Panc1 (cell line): ENCODE measurements at places on chromosomes 2 and 18. TPM values are rescaled to one million over a fixed set of nuclear protein-coding genes. Genes with fewer than 3 reads are reported as not detected.

DNA sequence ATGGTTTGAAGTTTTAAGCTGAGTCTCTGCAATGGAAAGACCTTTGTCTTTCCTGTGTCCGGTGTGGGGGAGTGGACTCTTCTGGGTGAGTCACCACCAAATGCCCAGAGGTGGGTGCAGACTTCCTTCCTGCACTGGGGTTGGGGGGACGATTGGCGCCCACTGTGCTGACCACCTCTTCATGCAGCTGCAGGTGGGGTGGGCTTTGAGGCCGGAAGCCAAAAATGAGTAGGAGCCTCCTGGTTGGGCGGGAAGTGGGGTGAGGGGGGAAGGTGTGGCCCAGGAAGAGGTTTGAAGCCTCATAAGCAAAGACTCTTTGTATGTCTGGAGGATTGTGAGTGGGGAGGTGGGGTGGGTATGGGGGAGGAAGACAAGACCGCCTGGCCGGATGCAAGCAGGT is 27.6 kb downstream of the PAX8 start:
- H3K36me3 ChIP-seq, result no peaks in the 10 kb centered on the region
- no peak for DNase-seq
- 0 out of 2 replicates have a peak, but pooled peaks cover 2% of the 10 kb centered on the region for H3K27me3 ChIP-seq
- no peaks in the 10 kb centered on the region for H3K4me1 ChIP-seq
- H3K27ac ChIP-seq, result no peak overlapping the region

DNA sequence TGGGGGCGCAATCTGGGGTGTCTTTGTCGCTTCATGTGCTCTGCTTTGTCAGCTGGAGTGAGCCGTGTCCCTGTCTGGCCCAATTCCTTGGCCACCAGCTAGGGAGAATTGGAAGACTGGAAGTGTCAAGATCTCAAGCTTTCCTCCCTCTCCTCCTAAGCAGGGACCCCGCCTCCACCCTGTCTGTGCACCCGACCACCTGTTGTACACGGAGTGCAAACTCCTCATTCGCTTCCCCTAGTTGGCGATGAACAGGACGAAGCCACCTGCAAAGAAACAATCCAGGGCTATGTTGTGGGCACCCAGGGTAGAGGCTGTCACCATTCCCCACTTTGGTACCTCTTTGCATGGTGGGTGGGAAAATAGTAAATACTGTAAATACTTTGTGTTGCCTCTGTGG is 1.7 kb upstream of the DQX1 start:
- no peak overlapping the region for H3K4me3 ChIP-seq
- no peaks in the 10 kb centered on the region for H3K27me3 ChIP-seq
- peaks cover 3% of the 10 kb centered on the region for H3K36me3 ChIP-seq
- no peak overlapping the region for H3K27ac ChIP-seq

DNA sequence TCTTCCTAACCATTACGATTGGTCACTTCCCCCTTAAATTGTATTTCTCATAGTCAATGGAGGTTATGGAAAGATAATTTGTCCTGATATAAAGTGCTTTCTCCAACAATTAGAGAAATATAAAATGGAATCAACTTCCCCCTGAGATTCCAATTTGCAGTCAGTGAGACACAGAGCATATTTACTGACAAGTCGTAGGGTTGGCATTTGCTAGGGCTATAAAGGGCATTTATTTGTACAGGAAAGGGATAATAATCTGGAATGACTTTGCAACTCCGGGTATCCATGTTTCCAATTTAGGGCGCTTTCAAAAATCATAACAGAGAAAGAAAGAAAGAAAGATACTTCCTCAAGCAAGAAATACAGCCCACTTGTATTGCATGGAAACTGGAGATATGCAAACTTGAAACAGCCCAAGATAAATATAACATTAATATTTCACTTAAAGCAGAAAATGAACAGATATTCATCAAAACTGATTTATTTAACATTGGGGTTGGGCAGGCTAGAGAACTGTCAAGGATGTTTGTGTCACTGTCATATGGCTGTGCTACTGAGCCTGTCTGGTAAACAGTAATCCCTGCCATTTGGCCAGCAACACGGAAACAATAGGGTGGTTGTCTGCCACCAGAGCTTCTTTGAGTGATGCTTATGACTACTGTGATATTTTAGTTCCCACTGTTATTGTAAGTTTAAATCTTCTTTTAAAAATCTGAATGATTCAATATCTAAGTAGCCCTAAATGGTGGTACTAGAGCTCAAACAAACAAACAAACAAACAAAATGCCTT is 621.8 kb downstream of the LRP1B start:
- H3K4me3 ChIP-seq, result no peak overlapping the region
- H3K4me1 ChIP-seq, result no peaks in the 10 kb centered on the region
- H3K36me3 ChIP-seq, result no peaks in the 10 kb centered on the region
- no peak overlapping the region for H3K27ac ChIP-seq
- no peak for DNase-seq

GRCh38 chr2:15092691-15093090 is 460.2 kb downstream of the LRATD1 start:
- H3K27ac ChIP-seq, result no peak overlapping the region
- no peaks in the 10 kb centered on the region for H3K36me3 ChIP-seq
- no peak for DNase-seq
- no peak overlapping the region for H3K4me3 ChIP-seq
- H3K27me3 ChIP-seq, result no peaks in the 10 kb centered on the region
- no peaks in the 10 kb centered on the region for H3K4me1 ChIP-seq

DNA sequence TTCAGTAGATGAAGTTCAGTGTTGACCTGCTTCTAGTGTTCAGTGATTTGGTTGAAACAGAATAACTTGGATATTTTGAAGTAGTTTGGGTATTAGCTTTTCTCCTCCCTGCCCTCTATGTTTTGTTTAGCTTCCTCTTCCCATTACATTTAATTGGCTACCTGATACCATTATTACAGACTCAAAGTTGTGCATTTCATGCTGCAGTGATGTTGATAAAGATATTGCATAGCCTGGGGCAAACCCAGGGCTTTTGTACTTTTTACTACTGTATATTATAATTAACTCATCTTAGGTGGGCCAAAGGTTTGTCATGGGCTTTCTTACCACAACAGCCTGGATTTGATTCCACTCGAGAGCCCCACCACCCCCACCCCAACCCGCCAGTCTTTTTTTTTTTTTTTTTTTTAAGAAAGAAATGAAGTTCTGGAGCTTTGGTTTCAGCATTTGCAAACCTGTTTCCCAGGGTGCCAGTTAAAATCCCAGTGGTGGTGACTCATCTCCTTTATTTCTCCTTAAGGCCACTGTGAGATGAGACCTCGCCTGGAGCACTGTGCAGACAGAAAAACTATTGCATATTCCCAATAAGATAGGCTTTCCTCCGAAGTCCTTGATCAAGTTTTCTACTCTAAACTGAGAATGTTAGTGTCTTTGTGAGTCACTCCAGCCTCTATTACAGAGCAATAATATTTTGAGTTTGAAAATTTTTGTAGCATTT is 393.7 kb upstream of the FANCL start:
- DNase-seq, result no peak
- H3K4me1 ChIP-seq, result peaks cover 29% of the 10 kb centered on the region
- no peak overlapping the region for H3K4me3 ChIP-seq
- no peaks in the 10 kb centered on the region for H3K27me3 ChIP-seq
- H3K36me3 ChIP-seq, result no peaks in the 10 kb centered on the region
- H3K27ac ChIP-seq, result peak overlapping the region; percentile 74

- DNase-seq, result no peak
- H3K4me1 ChIP-seq, result no peaks in the 10 kb centered on the region
- no peak overlapping the region for H3K27ac ChIP-seq
- no peaks in the 10 kb centered on the region for H3K27me3 ChIP-seq
- H3K36me3 ChIP-seq, result no peaks in the 10 kb centered on the region
Measured at GRCh38 chr2:1394709-1395408, 18.4 kb upstream of the TPO start.

- no peak overlapping the region for H3K4me3 ChIP-seq
- no peaks in the 10 kb centered on the region for H3K4me1 ChIP-seq
- H3K27me3 ChIP-seq, result no peaks in the 10 kb centered on the region
- no peak for DNase-seq
Measured at GRCh38 chr2:130823171-130823885, 13.4 kb upstream of the ARHGEF4 start.

DNA sequence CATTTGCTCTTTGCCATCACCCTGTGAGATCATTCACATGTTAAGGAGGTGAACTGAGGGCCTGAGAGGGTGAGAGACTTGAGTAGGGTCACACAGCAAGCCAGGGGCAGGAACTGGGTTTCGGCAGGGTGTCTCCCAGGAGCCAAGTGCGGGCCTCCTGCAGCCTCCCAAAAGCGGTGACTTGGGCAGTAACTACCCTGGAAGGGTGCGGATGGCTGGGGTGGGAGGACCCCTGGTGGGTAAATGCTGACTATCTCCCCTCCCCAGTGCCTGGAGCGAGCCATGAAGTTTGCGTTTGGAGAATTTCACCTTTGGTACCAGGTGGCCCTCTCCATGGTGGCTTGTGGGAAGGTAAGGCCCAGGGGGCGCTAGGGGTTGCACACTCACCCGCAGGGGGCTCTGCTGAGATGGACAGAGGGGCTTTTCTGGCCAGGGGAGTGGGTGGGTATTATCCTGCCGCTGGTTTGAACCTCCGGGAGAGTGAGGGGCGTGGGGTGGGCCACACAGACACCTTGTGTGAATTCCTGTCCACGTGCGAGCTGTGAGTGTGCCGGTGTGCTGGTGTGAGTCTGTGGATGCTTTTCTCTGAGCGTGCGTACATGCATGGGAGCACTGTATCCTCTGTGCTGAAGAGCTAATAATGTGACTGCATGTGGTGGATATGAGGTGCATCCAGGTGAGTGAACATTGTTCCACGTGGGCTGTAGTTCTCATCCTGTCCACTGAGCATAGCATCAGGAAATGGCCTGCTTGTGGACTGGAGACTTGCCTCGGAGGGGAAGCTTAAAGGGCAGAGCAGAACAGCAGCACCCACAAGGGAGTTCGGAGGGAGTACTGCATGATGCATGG is 91.0 kb upstream of the MCFD2 start:
- no peaks in the 10 kb centered on the region for H3K27me3 ChIP-seq
- no peak overlapping the region for H3K27ac ChIP-seq
- H3K4me3 ChIP-seq, result no peak overlapping the region
- no peaks in the 10 kb centered on the region for H3K36me3 ChIP-seq

DNA sequence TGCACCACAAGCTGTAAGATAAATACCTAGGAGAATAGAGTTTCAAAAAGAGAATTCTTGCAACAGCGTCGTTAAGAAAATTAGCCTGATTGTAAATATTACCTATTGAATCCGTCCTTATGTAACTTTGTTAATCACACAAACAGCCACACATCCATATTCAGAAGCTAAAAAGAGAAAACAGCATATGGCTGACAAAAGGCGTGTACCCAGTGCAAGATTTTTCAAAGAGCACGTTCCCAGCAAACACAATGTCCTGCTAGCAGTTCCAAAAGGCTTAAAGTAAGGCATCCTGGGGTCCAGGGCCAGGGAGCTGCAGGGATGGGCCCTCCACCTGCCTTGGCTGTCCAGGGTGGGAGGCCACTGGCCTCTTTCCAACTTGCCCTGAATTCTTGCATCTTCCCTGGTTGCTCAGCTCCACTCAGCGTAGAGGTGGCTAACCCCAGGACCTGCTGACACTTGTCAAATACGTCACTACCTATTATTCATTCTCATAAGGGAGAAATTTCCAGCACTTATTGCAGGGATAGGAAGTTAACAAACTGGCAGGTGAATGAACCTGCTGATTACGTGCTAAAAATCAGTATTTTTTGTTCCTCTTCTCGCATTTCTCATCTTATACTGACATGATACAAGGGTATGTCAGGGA is 102.1 kb upstream of the NEDD4L start:
- H3K27ac ChIP-seq, result no peak overlapping the region
- H3K36me3 ChIP-seq, result no peaks in the 10 kb centered on the region
- no peaks in the 10 kb centered on the region; the same call in 1 of the 2 replicates for H3K27me3 ChIP-seq
- no peak for DNase-seq

GRCh38 chr2:136051725-136052048 is 66.3 kb upstream of the DARS1 start:
- no peaks in the 10 kb centered on the region for H3K4me1 ChIP-seq
- H3K27ac ChIP-seq, result no peak overlapping the region
- no peaks in the 10 kb centered on the region for H3K36me3 ChIP-seq
- no peak overlapping the region for H3K4me3 ChIP-seq

- no peak overlapping the region for H3K4me3 ChIP-seq
- no peaks in the 10 kb centered on the region for H3K36me3 ChIP-seq
- no peaks in the 10 kb centered on the region for H3K27me3 ChIP-seq
- DNase-seq, result no peak
Measured at GRCh38 chr2:102013206-102014040, 21.7 kb downstream of the IL1R2 start.

- no peak overlapping the region for H3K4me3 ChIP-seq
- no peaks in the 10 kb centered on the region for H3K27me3 ChIP-seq
- H3K27ac ChIP-seq, result no peak overlapping the region
Measured at GRCh38 chr2:50831676-50832075, 200.3 kb downstream of the NRXN1 start.

DNA sequence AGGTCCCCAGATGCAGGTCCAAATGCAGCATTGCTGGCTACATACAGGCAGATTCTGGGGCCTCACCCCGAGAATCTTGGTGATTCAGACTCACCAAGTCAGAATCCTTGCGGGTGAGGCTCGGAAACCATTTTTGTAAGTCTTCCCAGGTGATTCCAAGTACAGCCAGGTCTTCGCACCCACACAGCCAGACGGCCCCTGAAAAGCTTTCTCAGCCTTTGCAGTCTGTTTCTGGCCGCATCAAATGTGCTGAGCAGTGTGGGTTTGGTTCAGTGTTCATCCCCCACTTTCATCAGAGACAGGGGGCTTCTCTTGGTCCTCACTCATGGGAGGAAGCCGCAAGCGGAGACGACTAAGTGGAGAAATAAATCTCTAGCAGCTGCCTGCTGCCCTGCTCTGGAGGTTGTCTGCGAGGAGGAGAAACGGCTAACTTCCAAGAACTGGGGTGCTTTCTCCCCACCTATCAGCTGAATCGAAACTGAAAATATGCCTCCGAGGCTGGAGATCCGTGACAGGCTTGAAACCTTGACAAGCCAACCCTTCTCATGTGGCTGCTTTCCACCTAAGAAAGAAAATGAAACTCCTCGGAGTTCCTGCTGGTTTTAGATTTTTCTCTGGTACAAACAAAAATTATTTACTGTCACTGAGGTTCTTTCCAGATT is 8.9 kb upstream of the TMEM185B start:
- peak overlapping the region; percentile 80 for H3K27ac ChIP-seq
- H3K4me1 ChIP-seq, result peaks cover 7% of the 10 kb centered on the region
- H3K36me3 ChIP-seq, result no peaks in the 10 kb centered on the region

- H3K4me3 ChIP-seq, result no peak overlapping the region
- no peak overlapping the region for H3K27ac ChIP-seq
- H3K4me1 ChIP-seq, result no peaks in the 10 kb centered on the region
- H3K36me3 ChIP-seq, result no peaks in the 10 kb centered on the region
- no peak for DNase-seq
Measured at GRCh38 chr18:68935686-68936085, 137.8 kb downstream of the CCDC102B start.

- H3K4me1 ChIP-seq, result peaks cover 11% of the 10 kb centered on the region
- H3K27me3 ChIP-seq, result no peaks in the 10 kb centered on the region
- no peak for DNase-seq
- no peak overlapping the region for H3K27ac ChIP-seq
- H3K4me3 ChIP-seq, result no peak overlapping the region
Measured at GRCh38 chr2:113284476-113284875, 5.8 kb upstream of the PAX8 start.

The RAPH1 gene
- total RNA-seq, result 31.4 TPM

The ESPNL gene
- 0.85 TPM for total RNA-seq

The CCDC121 gene
- total RNA-seq, result 5.9 TPM

The C2orf80 gene
- total RNA-seq, result not detected

The DPP4 gene
- total RNA-seq, result 0.23 TPM

The GPR45 gene
- total RNA-seq, result not detected

The STEAP3 gene
- 44.8 TPM for total RNA-seq

The GREB1 gene
- total RNA-seq, result 0.90 TPM

The FTCDNL1 gene
- 2.8 TPM for total RNA-seq

The OTOS gene
- not detected for total RNA-seq

The TBR1 gene
- not detected for total RNA-seq

The KLHL29 gene
- total RNA-seq, result 7.7 TPM

The PTPRN gene
- total RNA-seq, result not detected

The NT5DC4 gene
- not detected for total RNA-seq

The RAB27B gene
- 3.9 TPM for total RNA-seq

The ADCY3 gene
- 34.1 TPM for total RNA-seq
